ENCODE measurements at places on chromosomes 7 and 10. TPM values are rescaled to one million over a fixed set of nuclear protein-coding genes. Genes with fewer than 3 reads are reported as not detected.

Gene SEMA3C
- 63.0 TPM for total RNA-seq

Gene GRB10
- total RNA-seq: 54.0 TPM

Gene IKZF1
- total RNA-seq: not detected

Gene MALRD1
- not detected for total RNA-seq

Gene CNPY1
- total RNA-seq: not detected

Gene FKBP6
- total RNA-seq: not detected

Gene PIK3AP1
- 0.58 TPM for total RNA-seq

Data from A549 treated with ZK216348 at 1 μM for 4 hours (cell line).